Fibroblast of skin of back (primary cell): ENCODE measurements at places on chromosomes 16 and 17.

DNA sequence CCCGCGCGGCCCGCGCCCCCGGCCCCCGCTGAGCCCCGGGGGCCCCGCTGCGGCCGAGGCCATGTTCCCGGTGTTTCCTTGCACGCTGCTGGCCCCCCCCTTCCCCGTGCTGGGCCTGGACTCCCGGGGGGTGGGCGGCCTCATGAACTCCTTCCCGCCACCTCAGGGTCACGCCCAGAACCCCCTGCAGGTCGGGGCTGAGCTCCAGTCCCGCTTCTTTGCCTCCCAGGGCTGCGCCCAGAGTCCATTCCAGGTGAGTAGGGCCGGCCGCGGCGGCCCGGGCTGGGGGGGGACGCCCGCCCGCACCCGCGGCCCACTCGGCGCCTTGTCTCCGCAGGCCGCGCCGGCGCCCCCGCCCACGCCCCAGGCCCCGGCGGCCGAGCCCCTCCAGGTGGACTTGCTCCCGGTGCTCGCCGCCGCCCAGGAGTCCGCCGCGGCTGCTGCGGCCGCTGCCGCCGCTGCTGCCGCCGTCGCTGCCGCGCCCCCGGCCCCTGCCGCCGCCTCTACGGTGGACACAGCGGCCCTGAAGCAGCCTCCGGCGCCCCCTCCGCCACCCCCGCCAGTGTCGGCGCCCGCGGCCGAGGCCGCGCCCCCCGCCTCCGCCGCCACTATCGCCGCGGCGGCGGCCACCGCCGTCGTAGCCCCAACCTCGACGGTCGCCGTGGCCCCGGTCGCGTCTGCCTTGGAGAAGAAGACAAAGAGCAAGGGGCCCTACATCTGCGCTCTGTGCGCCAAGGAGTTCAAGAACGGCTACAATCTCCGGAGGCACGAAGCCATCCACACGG lies 504 bp downstream of the MAZ start:
- peak; percentile 71 for DNase-seq

- peak; percentile 66 for DNase-seq
Measured at GRCh38 chr17:64739316-64740058, 77.4 kb upstream of the SMURF2 start.

GRCh38 chr17:38558728-38559050 lies 47.1 kb downstream of the SRCIN1 start:
- no peak for DNase-seq

- DNase-seq, result no peak
Measured at GRCh38 chr16:66810391-66810790, 9.0 kb upstream of the TERB1 start.

DNA sequence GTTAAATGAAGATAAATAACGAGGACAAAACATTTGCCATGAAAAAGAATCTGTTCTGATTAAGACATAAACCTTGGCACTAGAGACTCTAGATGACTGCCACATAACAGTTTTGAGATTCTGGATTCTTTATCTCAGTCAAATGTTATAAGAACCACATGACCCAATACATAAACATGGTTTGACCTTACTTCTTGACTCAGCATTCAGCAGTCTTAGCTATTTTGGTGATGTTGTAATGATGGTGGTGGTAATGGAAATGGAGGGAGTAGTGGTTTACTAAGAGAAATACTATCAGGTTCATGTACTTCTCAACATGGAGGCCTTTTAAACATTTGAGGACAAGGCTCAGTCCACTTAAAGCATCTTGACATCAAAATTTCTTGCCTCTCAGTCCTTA lies 925.4 kb downstream of the CDH11 start:
- DNase-seq, result peak; percentile 30

DNA sequence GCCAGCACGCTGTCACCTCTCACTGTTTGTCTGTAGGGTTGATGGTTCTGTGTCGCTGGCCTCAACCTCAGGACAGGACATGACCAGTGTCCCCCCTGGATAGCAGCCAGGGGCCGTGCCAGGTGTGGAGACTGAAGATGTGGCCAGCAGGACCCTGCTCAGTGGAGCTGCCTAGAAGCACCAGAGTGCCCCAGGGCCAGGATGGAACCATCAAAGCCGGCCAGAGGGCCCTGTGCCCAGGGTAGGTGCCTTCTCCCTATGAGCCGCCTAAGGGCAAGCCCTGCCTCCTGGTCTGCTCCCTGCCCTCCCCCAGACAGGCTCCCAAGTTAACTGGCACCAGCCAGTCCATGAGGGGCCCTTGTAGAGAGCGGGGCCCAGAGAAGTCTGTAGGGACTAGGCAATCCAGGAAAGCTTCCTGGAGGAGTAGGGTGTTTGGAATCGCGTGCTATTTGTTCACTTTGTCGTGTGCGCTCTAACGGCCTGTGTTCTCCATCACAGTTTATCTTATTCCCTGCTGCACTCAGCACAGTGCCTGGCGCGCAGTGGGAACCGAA lies 546 bp upstream of the NDUFB10 start:
- DNase-seq, result no peak

GRCh38 chr16:13390093-13390985 lies 488.9 kb downstream of the SHISA9 start:
- DNase-seq, result no peak

- peak; percentile 84 for DNase-seq
Measured at GRCh38 chr17:75031972-75032719, 14.6 kb downstream of the ATP5PD start.

DNA sequence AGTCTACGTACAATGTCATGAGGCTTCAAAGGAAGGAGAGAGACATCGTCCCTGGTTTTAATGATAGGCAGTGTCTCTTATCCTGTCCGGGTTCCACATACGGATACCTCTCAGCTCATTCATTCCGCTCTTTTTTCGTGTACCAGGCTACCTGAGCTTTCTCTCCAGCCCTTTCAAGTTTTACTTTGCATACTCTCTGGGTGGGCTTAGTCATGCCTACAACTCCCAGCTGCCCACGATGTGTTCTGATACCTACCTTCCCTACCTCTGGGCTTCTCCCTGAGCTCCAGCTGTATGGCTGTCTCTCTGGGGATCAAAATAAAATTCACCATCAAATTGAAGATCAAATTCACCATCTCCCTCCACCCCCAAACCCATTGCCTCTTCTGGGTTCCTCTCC lies 354.0 kb upstream of the EEF2KMT start:
- DNase-seq, result no peak

DNA sequence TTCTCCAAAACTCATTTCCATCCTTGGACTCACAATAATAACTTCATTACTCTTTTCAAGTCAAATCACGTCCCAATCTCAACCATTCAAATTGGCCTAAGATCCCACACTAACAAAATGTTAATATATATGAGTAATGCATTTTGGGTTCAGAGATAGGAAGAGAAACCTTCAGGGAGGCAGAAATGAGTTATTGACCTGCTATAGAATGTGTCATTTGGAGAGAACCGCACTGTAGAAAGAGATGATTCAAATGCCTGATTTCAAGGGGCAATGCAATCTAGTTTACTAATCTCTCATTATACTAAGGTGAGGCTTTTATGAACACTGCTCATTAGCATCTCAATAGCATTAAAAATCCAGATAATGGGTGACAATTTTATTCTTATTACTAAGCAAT lies 1595.0 kb upstream of the GOT2 start:
- DNase-seq, result no peak

DNA sequence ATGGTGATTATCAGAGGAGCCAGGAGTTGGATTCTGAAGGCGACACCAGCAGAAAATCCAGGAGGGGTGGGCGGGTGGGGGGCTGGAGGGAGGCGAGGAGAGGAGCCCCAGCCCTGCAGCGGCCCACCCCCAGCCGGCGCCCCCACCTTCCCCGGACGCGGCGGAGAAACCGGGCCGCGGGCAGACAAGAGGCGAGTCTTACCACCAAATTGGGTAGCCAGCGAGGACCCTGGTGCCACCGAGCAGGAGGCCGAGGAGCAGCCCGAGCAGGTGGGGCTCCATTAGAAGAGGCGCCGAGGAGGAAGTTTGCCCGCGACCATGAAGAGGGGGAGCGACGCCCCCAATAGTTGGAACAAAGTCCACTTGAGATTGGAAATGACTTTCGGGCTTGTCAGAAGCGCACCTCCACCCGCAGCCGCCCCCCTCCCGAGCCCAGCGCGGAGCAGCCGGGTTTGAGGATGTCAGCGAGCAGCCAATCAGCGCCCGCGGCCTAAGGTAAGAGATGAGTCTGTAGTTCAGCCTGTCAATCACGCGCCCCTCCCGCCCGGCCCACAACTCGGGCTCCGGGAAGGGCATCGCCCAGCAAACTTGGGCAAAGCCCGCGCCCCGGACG lies at the start of gene WNT3:
WNT3 (minus strand) TSS at position 377 of the 613 bp plus-strand sequence; CDS start at position 282, 95 bp downstream.
- no peak for DNase-seq

DNA sequence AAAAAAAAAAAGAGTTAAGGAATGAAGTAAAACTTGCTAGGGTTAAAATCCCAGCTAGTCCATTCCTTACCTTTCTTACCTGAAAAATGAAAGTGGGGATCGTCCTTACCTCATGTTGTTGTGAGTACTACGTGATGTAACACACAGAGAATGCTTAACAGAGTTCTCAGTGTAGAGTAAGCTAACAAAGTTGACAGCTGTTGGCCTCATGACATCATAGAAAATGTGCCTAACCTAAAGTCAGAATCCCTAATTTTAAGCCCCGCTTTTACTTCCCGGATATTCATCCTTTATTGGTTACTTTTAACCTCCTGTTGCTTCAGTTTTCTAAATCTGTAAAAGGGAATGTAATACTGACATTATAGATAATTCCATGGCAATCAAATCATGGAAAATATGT lies 505.8 kb upstream of the HSBP1 start:
- no peak for DNase-seq

- no peak for DNase-seq
Measured at GRCh38 chr17:19306160-19307111, 56.1 kb downstream of the B9D1 start.

GRCh38 chr17:7215136-7215638 lies 4.4 kb downstream of the DLG4 start:
- no peak for DNase-seq

DNA sequence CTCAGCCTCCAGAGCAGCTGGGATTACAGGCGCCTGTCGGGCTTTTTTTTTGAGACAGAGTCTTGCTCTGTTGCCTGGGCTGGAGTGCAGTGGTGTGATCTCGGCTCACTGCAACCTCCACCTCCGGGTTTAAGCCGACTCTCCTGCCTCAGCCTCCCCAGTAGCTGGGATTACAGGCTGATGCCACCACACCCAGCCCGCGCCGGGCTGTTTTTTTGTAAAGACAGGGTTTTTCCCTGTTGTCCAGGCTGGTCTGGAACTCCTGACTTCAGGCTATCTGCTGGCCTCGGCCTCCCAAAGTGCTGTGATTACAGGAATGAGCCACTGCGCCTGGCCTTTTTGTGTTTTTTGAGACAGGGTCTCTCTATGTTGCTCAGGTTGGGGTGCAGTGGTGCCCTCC lies 27.4 kb upstream of the SPNS3 start:
- no peak for DNase-seq

DNA sequence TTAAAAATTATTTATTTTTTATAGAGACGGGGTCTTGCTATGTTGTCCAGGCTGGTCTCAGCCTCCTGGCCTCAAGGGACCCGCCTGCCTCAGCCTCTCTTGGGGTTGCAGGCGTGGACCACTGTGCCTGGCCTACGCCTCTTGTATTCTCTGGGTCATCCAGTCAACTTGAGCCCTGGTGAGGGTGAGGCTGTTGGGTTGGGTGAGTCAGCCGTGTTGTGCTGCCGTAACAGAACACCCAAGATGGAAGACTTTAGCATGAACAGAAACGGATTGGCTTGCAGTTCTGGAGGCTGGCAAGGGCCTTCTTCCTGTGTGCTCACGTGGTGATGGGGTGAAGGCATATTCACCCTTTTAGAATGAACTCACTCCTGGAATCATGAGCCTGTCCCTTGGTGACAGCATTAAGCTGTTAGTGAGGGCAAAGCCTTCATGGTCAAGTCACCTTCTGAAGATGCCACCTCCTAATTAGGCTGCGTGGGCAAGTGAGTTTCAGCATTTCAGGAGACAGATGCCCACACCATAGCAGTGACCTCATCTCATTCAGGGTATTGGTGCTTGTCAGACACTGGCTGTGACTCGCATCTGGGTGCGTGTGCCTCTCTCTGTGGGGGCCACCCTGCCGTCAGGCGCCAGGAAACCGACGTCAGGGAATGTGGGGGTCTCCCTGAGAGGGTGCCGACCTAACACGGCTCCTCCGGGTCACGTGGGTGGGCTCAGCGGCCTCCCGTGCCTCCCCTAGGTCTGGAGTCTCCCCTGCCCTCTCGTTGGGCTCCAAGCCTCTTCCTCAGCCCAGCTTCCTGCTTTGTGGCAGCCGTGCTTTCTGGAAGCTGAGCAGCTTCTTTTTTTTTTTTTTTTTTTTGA lies 49.8 kb downstream of the WDR45B start:
- DNase-seq, result peak; percentile 62

- DNase-seq, result no peak
Measured at GRCh38 chr17:38797158-38797490, 2.2 kb downstream of the PIP4K2B start.

DNA sequence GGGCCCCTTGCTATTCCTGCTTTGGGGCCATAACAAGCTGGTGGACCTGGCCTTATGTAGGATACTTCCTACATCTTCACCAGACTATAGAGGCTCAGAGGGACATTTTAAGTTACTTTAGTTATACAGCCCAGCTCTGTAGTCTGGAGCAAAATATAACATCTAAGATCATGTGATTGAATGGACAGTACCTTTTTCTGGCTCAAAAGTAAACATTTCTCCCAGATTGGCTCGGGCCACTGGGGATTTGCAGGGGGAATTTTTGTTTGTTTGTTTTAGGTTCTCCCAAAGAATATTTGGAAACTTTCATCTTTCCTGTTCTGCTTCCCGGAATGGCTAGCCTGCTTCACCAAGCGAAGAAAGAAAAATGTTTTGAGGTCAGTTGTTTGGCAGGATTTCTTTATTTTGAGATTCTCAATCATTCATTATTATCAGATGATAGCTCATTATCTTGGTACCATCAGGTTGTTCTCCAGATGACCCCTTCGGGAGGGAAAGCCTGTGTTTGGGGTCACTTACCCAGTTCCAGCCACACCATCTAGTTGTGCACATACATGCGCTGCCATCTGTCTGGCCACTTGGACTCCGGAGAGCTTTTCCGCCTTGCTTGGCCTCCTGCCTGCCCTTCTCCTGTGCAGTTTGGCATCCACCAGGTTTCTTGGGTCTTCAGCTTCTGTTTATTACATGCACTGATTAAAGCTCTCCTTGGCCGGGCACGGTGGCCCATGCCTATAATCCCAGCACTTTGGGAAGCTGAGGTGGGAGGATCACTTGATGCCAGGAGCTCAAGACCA lies 17.2 kb downstream of the IQCK start:
- DNase-seq, result no peak

- DNase-seq, result peak; percentile 33
Measured at GRCh38 chr16:78444-79150, 572 bp downstream of the MPG start.

DNA sequence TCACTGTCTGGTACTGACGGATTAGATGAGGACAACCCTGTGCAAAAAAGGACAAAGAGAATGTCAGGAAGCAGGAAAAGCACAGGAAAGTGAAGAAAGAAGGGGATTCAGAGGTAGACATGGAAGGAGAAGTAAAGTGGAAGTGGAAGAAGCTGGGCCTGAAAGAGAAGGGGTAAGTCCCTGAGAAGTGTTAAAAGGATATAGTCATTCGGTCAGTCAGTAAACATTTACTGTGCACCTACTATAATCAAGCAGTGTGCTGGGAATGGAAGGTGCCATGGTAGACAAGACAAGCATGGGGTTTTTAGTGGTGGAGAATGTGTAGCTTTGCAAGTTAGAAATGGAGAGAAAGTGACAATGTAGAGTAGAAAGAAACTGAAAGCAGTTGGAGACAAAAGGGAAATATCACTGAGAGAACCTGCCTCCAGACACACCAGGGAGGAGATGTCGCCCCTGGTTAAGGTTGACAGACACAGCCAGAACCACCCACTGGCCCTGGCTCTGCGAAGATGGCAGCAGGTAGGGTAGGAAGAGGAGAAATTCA lies 4.4 kb upstream of the SP2 start:
- DNase-seq, result no peak

- no peak for DNase-seq
Measured at GRCh38 chr17:80415626-80416137, 715 bp downstream of the ENDOV start.
